ENCODE measurements at places on chromosomes 2 and 18.

DNA sequence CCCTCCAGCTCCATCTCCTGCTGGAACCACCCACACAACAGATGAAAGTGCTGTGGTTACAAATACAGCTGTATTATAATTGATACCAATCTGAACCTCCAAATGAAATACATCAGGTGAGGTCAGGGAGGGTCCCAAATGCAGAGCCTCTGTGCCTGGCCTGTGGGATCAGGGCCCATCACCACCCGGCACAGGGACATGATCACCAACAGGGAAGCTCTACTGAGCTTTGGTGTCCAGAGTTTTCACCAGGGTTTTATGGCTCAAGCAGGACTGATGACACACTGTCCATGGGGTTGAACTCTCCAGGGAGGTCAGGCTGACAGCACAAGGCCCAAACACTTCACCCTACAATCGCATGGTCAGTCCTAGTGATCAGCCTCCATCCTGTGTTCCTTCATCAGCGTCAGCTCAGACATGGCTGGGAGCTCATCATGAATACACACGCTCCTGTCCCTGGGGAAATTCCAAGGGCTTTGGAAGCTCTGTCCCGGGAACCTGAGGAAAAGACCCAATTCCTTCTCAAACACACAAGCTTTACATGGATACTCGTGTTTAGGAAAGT is 3.9 kb upstream of the PXDN start:
- no peak for DNase-seq

DNA sequence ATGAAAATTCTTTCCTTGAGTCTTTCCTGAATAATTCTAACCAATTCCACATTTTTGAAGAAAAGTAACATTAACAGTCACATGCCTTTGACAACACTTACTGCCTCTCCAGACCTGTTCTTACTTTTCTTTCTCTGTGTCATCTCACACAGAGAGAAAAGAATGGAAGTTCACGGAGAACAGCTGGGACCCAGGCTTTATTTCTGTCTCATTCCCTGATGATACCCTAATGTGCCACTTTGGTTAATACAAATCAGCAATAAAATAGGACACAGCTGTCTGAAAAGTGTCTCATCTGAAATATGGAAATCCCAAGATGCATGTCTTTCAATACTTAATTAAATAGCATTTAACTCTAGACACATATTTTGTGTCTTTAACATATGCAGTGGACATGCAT is 42.1 kb upstream of the RAB27B start:
- DNase-seq, result no peak

- no peak for DNase-seq
These were observed 224.1 kb downstream of the MTX2 start for GRCh38 chr2:176493226-176493825.

DNA sequence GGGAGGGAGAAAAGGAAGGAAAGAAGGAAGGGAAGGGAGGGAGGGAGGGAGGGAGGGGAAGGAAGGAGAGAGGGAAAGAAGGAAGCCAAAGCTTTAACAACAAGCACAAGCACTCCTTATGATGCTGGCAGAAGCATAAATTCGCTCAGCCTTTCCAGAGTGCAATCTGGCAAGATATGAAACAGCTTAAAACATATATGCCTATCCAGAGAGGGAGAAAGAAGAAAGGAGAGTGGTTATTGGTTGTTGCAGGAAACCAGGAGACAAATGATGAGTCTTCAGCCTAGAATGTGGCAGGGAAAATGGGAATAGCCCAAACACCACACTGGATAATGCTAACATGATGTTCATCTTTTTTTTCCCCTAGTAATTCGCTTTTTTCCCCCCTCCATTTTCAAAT is 64.0 kb downstream of the STPG4 start:
- DNase-seq, result no peak

GRCh38 chr2:19774805-19775176 is 127.0 kb downstream of the TTC32 start:
- DNase-seq, result no peak

DNA sequence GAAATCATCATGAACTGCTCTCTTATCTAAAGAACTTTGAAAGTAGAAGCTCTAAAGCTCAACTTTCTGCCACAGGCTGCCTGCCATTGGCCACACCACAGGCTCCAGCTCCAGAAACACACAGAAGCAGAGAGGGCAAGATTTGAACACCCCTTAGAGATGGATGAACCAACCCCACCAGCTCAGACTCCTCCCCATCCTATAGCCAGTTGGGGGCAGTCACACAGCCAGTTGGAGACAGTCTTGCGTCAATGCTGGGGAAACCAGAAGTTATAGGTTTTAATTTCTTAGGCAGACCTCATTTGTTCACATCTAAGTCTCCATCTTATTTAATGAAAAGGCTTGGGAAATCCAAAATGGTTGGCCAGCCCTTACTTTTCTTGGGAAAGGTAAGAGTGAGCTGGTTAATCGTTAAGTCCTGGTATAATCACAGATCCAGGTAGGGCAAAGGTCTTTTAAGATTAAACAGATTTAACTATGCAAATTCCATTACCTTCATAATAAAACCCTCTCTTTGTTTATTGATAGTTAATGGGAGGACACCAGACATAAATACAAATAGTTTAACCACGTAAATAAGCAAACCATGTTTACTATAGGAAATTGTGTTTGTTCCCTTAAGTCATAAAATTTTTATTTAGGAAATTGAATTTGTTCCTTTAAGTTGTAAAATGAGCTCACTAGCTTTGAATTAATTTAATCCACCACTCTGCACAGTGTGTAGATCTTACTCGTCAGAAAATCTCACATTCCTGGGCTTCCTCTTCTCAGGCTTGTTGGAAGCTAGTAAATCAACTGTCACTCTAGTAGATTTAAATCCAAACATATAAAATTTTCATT is 28.0 kb downstream of the MRO start:
- no peak for DNase-seq

GRCh38 chr2:36731941-36732672 is 35.6 kb downstream of the VIT start:
- DNase-seq, result no peak

GRCh38 chr2:109243526-109244303 is 114.7 kb downstream of the SH3RF3 start:
- no peak for DNase-seq

DNA sequence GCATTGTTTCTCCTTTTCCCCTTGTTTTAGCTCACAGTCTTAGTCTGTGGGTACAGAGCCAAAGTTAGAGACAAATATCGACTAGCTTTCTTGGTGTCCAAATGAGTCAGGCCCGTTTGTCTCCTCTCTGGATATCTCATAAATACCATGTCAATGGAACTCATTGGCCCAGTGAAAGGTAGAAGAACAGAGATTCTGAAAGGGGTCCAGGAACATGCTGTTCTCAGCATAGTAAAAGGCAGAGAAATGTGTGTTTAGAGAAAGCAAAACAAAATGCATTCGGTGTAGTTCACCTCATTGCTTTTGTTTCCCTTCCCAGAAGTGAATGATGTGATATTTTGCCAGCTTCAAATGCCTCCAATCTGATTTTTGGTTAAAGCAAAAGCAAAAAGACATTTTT is 238.6 kb upstream of the SLC8A1 start:
- DNase-seq, result no peak

DNA sequence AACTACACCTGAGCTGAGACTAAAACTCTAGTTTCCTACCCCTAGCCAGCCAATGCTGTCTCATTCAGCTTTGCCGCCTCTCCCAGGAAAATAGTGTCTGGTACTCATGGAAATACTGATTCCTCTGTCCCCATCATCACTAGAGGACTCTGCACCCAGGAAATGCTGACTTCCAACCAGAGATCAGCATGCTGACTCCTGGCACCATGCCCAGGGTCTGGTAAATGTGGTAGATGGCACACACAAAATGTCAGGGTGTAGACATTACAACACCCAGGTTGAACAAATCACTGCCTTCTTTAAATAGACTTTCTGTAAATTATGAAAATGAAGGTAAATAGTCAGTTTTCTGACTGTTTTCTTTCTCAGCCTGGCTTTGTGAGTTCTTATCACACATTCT is 307.3 kb upstream of the CHAC2 start:
- DNase-seq, result no peak

GRCh38 chr2:170660409-170660808 is 54.7 kb upstream of the SP5 start:
- no peak for DNase-seq

DNA sequence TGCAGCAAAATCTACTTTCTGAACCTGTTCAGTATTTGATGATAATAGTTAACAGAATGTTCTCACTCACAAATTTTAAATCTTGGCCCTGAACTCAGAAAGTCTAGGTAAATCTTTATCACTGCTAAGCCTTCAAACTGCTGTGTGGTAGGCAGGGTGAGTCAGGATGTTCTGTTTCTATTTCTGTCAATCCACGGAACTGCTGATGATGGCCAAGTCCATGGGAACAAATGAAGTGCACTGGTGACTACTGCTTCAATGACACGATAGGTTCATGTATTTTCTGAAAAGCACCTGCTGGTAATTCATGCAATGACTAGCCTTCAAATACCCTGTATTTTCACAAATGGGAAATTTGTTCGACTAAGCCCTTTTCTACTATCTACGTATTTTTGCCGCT is 14.2 kb downstream of the NIFK start:
- no peak for DNase-seq

- no peak for DNase-seq
These were observed 50.3 kb downstream of the ITGB1BP1 start for GRCh38 chr2:9373047-9373446.

GRCh38 chr2:100391735-100392515 is 25.5 kb downstream of the CHST10 start:
- no peak for DNase-seq

- DNase-seq, result no peak
These were observed 154.0 kb upstream of the SMIM21 start for GRCh38 chr18:75581336-75582131.

GRCh38 chr2:3780477-3781402 is 77.4 kb downstream of the DCDC2C start:
- DNase-seq, result peak; percentile 78
